Uterine smooth muscle cell (primary cell): ENCODE measurements at places on chromosomes 13 and 19. TPM values are rescaled to one million over a fixed set of nuclear protein-coding genes. Genes with fewer than 3 reads are reported as not detected.

The KIR2DL3 gene
- not detected in 2 replicates for total RNA-seq

The C1QTNF9B gene
- total RNA-seq: 0.37 and 1.2 TPM in 2 replicates

The PSG1 gene
- total RNA-seq: 0.22 and 0.62 TPM in 2 replicates

The RASGRP4 gene
- not detected in 2 replicates for total RNA-seq

The MUC16 gene
- total RNA-seq: under 0.01 TPM in 2 replicates

The CAMSAP3 gene
- total RNA-seq: not detected in 2 replicates

The IRS2 gene
- 5.9 and 13.5 TPM in 2 replicates for total RNA-seq

The CEACAM20 gene
- total RNA-seq: not detected in 2 replicates

The NCCRP1 gene
- total RNA-seq: not detected in 2 replicates

The OLFM2 gene
- 0.11 and 1.4 TPM in 2 replicates for total RNA-seq

The CARS2 gene
- 108 and 157 TPM in 2 replicates for total RNA-seq

The EMP3 gene
- 67.6 and 92.0 TPM in 2 replicates for total RNA-seq

The RASAL3 gene
- total RNA-seq: 0.12 TPM in 1 of 2 replicates, not detected in the other

The ZNF557 gene
- 17.5 and 20.2 TPM in 2 replicates for total RNA-seq
